ENCODE measurements at places on chromosomes 7 and 10. TPM values are rescaled to one million over a fixed set of nuclear protein-coding genes. Genes with fewer than 3 reads are reported as not detected.

MORN4 gene
- 8.4 TPM for polyA plus RNA-seq

- no peaks in the 10 kb centered on the region for H3K4me1 ChIP-seq
- peak; percentile 6 for DNase-seq
- no peak overlapping the region for H3K4me3 ChIP-seq
- no peak overlapping the region for H3K27ac ChIP-seq
- no peaks in the 10 kb centered on the region for H3K36me3 ChIP-seq
- no peaks in the 10 kb centered on the region for H3K27me3 ChIP-seq
These were observed 251.4 kb downstream of the SDK1 start for GRCh38 chr7:3552499-3552898.

DNA sequence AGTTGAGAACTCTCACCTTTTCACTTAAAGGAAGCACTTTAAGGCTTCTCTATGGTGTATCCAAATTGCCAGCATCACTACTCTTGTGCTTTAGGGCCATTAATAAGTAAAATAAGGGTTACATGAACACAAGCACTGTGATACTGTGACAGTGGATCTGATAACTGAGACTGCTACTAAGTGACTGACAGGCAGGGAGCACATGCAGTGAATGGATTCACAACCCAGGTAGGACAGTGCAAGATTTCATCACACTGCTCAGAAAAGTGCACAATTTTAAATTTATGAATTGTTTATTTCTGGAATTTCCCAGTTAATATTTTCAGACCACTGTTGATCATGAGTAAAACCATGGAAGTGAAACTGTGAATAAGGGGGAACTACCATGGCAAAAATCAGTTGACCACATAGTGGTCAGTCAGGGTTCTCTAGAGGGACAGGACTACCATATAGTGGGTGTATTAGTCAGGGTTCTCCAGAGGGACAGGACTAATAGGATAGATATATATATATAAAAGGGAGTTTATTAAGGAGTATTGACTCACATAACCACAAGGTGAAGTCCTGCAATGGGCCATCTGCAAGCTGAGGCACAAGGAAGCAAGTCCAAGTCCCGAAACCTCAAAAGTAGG is 20.9 kb upstream of the CYP51A1 start:
- H3K4me1 ChIP-seq, result peaks cover 9% of the 10 kb centered on the region
- H3K27ac ChIP-seq, result no peak overlapping the region
- H3K4me3 ChIP-seq, result no peak overlapping the region

DNA sequence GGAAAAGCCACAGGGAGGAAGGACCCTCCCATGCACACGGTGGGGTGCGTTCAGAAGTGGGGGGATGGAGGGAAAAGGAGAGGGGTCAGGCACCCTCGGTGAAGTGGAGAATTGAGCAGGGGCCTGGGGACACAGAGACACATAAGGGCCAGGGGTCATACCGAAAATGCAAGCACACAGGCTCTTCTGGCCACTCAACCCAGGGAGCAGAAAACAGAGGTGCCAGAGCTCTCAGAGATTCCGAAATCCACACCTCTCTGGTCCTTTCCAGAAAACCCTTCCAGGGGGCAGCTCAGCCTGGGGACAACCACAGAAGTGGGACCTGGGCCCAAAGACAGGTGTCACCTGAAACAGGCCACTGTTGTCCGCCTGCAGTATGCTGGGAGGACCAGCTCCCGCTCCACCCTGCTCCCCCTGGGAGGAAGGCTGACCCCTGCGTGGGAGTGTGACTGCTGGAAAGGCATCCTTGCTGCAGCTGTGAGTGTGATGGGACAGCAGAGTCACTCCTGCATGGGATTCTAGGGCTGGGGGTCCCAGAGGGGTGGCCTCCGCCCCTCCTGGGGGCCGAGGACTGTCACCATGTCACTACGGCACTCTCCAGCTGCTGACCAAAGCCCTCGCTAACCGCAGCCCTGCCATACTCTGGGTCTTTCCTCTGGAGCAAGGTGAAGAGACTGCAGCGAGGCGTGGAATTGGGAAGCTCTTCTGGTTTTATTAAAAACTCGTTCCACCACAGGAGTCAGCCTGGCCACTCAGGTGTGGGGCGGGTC is 63.1 kb downstream of the TMEM209 start:
- peaks cover 8% of the 10 kb centered on the region for H3K36me3 ChIP-seq
- DNase-seq, result no peak
- peaks cover 19% of the 10 kb centered on the region for H3K4me1 ChIP-seq
- no peaks in the 10 kb centered on the region for H3K27me3 ChIP-seq

- no peaks in the 10 kb centered on the region for H3K27me3 ChIP-seq
- H3K36me3 ChIP-seq, result peaks cover 43% of the 10 kb centered on the region
- H3K4me1 ChIP-seq, result peaks cover 7% of the 10 kb centered on the region
- no peak overlapping the region for H3K4me3 ChIP-seq
- no peak overlapping the region for H3K27ac ChIP-seq
- peak; percentile 74 for DNase-seq
These were observed 10.3 kb downstream of the HUS1 start for GRCh38 chr7:47968847-47969774.

GRCh38 chr10:114565066-114565465 is 93.0 kb downstream of the ABLIM1 start:
- no peak overlapping the region for H3K27ac ChIP-seq
- peak; percentile 77 for DNase-seq
- no peaks in the 10 kb centered on the region for H3K4me1 ChIP-seq

DNA sequence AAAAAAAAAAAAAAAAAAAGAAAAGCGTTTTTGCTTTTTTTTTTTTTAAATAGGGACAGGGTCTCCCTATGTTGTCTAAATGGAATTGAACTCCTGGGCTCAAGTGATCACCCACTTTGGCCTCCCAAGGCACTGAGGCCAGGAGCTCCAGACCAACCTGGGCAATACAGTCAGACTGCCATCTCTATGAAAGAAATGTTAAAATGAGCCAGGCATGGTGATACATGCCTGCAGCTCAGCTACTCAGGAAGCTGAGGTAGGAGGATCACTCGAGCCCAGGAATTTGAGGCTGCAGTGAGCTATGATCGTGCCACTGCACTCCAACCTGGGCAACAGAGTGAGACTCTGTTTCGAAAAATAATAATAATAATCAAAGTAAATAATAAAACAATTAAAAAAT is 16.5 kb upstream of the LMTK2 start:
- H3K4me1 ChIP-seq, result no peaks in the 10 kb centered on the region
- no peak overlapping the region for H3K4me3 ChIP-seq
- DNase-seq, result no peak
- no peak overlapping the region for H3K27ac ChIP-seq

DNA sequence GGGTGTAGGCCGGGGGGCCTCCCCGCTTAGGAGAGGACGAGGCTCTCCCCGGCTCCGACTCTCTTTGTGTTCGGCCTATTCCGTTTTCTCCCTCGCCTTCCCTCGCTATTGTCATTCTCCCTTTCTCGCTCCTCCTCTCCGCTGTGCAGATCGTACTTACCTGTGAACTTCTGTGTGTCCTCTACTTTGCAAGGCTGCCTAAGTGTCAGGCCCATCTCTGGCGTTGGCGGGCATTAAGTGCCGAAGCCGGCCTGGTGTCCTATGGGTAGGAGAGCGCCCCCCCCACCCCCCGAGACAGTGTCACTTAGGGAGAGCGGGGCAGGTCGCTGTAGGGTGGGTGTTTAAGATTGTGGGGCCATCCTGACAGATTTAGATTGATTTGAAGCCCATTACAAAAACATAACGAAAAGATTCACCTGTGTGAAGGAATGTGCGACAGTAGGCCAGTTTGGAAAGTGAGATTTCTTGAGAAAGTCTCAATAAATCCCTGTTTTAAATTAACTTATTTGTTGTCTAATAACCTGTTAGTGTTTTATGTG is 579 bp downstream of the RBM33 start:
- DNase-seq, result no peak
- peaks cover 8% of the 10 kb centered on the region for H3K36me3 ChIP-seq
- H3K4me3 ChIP-seq, result peak overlapping the region; percentile 88
- peaks cover 3% of the 10 kb centered on the region for H3K4me1 ChIP-seq
- peak overlapping the region; percentile 90 for H3K27ac ChIP-seq
- no peaks in the 10 kb centered on the region for H3K27me3 ChIP-seq
